ENCODE measurements at places on chromosomes 16 and 17. TPM values are rescaled to one million over a fixed set of nuclear protein-coding genes. Genes with fewer than 3 reads are reported as not detected.

Gene SOX8
- total RNA-seq = 0.89 TPM

Gene TSNAXIP1
- total RNA-seq = 0.41 TPM

Gene CDRT15L2
- total RNA-seq = not detected

Gene CUEDC1
- 49.1 TPM for total RNA-seq

Gene PTX4
- not detected for total RNA-seq

Gene C16orf96
- 0.05 TPM for total RNA-seq

Gene EVPLL
- total RNA-seq = not detected

Gene FMNL1
- total RNA-seq = 13.7 TPM

Gene TOX3
- total RNA-seq = not detected

Data from Right ventricle myocardium inferior (tissue), 1 donor.